Breast epithelium (tissue), 4 donors: ENCODE measurements at places on chromosomes 4 and X. TPM values are rescaled to one million over a fixed set of nuclear protein-coding genes. Genes with fewer than 3 reads are reported as not detected.

GRCh38 chrX:53333853-53334252, 52.5 kb upstream of the IQSEC2 start:
- no peak overlapping the region for H3K4me3 ChIP-seq
- DNase-seq = no peak
- H3K36me3 ChIP-seq = no peaks in the 10 kb centered on the region
- H3K4me1 ChIP-seq = no peaks in the 10 kb centered on the region
- H3K27ac ChIP-seq = no peak overlapping the region

- no peaks in the 10 kb centered on the region for H3K4me1 ChIP-seq
- DNase-seq = no peak
- no peaks in the 10 kb centered on the region for H3K36me3 ChIP-seq
Measured at GRCh38 chrX:65610481-65610880, 57.0 kb upstream of the MSN start.

DNA sequence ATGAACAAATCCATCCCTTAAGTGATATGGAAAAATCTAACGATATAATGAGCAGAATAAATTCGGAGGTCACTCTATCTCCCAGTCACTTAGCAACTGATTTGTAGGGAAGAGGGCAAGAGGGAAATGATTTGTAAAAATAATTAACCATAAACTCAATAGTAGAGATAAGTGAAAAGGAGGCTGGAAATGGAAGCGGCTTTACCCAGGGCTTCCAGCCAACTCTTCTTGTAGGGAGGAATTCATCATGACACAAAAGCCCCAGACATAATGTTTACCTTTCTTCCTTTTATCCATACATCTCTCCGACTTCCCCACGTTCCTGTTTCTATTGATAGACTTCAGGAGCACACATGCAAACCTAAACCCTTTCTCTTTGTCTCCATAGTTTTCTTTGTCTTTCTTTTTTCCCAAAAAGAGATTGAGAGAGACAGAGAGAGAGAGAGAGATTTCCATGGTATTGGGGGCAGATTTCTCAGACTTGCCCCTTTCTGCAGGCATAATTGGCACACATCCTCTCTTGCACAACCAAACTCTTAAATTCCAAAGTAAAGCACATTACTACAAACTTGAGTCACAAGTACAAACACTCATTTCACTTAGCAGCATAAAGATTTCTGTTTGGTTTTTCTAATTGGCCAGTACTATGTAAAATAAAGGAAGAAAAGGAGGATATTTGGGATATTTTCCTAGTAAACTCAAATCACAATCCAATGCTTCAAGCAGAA, 140.9 kb downstream of the MAPK10 start:
- H3K27ac ChIP-seq = no peak overlapping the region
- H3K4me1 ChIP-seq = no peaks in the 10 kb centered on the region
- no peak overlapping the region for H3K4me3 ChIP-seq
- H3K27me3 ChIP-seq = no peaks in the 10 kb centered on the region

GRCh38 chrX:134647477-134647877, 10.8 kb downstream of the PLAC1 start:
- no peak overlapping the region for H3K27ac ChIP-seq
- H3K36me3 ChIP-seq = no peaks in the 10 kb centered on the region
- no peaks in the 10 kb centered on the region for H3K4me1 ChIP-seq
- peaks cover 53% of the 10 kb centered on the region for H3K27me3 ChIP-seq

GRCh38 chr4:86220121-86220520, 139.7 kb downstream of the MAPK10 start:
- no peak overlapping the region for H3K27ac ChIP-seq
- no peaks in the 10 kb centered on the region for H3K27me3 ChIP-seq
- no peak overlapping the region for H3K4me3 ChIP-seq
- no peaks in the 10 kb centered on the region for H3K4me1 ChIP-seq

DNA sequence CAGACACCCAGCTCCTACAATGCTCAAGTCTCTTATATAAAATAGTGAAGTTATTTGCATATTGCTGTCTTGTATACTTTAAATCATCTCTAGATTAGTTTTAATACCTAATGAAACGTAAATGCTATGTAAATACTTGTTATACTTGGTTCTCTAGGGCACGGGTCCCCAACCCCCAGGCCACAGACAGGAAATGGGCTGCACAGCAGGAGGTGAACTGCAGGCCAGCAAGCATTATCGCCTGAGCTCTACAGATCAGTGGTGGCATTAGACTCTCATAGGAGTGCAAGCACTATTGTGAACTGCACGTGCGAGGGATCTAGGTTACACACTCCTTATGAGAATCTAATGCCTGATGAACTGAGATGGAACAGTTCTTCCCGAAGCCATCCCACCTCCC, 395.9 kb upstream of the EMCN start:
- no peak overlapping the region for H3K27ac ChIP-seq
- no peaks in the 10 kb centered on the region for H3K4me1 ChIP-seq
- H3K36me3 ChIP-seq = no peaks in the 10 kb centered on the region
- no peaks in the 10 kb centered on the region for H3K27me3 ChIP-seq
- DNase-seq = no peak

DNA sequence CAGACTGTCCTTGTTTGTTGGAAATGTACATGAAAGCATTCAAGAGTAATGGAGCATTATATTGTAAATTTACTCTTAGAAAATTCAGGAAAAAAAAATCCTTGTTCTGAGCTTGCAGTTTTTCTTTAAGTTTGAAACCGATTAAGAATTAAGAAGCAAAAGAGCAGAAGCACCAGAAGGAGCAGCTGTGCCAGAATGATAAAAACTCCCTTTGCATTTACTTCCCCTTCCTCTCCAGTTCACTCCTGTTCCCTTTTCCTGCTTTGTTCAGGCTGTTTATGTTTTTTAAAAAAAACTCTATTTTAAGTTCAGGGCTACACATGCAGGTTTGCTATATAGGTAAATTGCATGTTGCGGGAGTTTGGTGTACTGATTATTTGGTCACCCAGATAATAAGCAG, 90.3 kb downstream of the ATOH1 start:
- no peak overlapping the region for H3K4me3 ChIP-seq
- no peaks in the 10 kb centered on the region for H3K4me1 ChIP-seq
- no peak for DNase-seq

DNA sequence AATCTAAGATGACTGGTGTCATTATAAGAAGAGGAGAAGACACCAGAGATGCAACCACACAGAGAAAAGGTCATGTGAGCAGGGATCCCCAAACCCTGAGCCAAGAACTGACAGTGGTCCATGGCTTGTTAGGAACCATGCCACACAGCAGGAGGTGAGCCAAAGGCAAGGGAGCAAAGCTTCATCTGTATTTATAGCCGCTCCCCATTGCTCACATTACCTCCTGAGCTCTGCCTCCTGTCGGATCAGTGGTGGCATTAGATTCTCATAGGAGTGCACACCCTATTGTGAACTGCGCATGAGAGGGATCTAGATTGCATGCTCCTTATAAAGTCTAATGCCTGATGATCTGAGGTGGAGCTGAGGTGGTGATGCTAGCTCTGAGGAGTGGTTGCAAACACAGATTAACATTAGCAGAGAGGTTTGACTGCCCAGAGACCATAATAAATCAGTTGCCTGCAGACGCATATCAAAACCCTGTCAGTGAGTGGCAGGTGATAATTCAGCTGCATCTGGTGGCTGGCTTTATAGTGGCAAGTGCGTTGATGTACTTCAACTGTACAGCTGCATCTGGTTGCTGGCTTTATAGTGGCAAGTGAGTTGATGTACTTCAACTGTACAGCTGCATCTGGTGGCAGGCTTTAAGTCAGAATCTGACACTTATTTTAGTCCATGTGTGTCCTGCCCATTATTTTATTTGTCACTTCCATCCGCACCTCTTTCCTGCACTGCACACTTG, 19.8 kb upstream of the CXCL2 start:
- no peak for DNase-seq
- H3K27me3 ChIP-seq = no peaks in the 10 kb centered on the region
- H3K4me3 ChIP-seq = no peak overlapping the region
- no peaks in the 10 kb centered on the region for H3K36me3 ChIP-seq
- peak overlapping the region; percentile 91 for H3K27ac ChIP-seq
- H3K4me1 ChIP-seq = peaks cover 6% of the 10 kb centered on the region

GRCh38 chr4:163621821-163622220, 127.3 kb downstream of the TMA16 start:
- no peak for DNase-seq
- H3K4me3 ChIP-seq = no peak overlapping the region
- H3K27me3 ChIP-seq = no peaks in the 10 kb centered on the region
- H3K4me1 ChIP-seq = no peaks in the 10 kb centered on the region

DNA sequence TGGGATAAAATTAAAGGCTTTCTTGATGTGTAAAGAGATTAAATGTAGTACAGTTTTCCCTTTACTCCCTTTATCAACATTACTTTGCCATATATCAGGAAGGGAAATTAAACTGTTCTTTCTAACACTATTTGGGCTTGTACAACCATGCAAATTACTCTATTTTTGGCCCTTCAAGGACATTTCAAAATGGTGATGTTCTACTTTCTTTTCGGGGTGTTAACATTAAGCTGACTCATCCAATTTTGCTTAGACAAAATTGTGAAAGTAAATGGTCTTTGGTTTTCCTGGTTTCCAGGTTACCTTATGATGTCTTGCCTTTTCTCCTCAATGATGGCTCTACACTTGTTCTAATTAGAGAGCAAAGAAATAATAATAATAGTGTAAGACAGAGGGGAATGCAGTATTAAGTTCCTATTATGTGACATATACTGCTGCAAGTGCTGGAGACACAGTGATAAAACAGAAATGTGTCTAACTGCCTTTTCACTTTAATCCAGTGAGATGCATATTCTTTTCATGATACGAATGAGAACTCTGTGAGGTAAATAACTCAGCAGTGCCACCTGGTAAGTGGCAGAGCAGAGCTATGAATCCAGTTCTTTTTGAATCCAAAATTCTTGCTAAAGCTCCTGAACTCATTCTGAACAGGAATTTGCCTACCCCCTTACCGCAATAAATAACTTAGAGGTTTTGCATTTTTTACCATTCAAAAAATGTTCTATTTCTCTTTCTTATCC, 35.7 kb upstream of the PDE5A start:
- no peak for DNase-seq
- no peaks in the 10 kb centered on the region for H3K4me1 ChIP-seq
- no peaks in the 10 kb centered on the region for H3K27me3 ChIP-seq
- no peaks in the 10 kb centered on the region for H3K36me3 ChIP-seq

GRCh38 chr4:99628040-99628439, 29.6 kb downstream of the C4orf54 start:
- H3K27ac ChIP-seq = no peak overlapping the region
- H3K27me3 ChIP-seq = no peaks in the 10 kb centered on the region
- H3K36me3 ChIP-seq = no peaks in the 10 kb centered on the region
- no peaks in the 10 kb centered on the region for H3K4me1 ChIP-seq

DNA sequence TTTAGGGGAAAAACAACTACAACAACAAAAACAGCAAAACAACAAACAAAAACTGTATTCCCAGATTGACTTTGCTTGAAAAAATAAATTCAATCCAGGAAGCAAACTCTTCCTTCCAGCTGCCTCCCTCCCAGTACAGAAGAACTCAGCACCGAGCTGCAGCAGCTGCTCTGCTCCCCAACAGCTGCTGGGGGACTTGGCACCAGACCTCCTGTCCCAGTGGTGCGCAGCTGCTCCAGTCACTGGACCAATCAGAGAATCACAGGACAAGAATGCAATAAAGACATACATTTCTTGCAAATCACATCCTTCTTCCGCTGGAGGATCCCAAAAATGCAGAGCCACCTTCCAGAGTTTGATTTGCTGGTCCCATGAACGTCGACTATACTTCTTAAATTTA, 11.8 kb upstream of the FAM53A start:
- H3K27ac ChIP-seq = no peak overlapping the region
- no peaks in the 10 kb centered on the region for H3K4me1 ChIP-seq
- no peaks in the 10 kb centered on the region for H3K36me3 ChIP-seq
- no peak overlapping the region for H3K4me3 ChIP-seq
- no peaks in the 10 kb centered on the region for H3K27me3 ChIP-seq

DNA sequence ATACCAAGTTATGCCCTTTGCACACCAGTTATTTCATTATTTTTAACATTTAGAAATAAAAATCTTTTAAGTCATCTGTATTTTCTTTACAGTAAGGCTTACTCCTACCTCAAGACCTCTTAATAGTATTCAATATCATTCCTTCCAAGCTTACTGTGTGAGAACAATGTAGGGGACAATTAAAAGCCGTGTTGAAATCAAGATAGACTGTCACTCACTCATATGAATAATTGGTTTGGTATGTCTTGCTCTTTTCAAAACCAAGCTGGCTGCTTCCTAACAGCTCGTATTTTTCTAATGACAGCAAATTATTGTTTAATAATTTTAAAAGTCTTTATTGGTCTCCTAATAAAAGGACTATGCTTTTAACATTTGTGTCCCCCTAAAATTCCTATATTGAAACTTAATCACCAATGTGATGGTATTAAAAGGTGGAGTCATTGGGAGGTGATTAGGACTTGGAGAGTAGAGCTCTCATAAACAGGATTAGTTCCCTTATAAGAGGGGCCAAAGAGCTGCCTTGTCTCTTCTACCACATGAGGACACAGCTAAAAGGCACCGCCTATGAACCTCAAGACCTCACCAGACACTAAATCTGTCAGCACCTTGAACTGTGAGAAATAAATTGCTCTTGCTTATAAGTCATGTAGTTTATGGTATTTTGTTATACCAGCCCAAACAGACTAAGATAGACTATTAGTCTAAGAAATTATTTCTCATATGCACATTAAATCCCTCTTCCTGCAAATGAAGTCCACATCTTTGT, 4.1 kb downstream of the ABCB7 start:
- no peak overlapping the region for H3K27ac ChIP-seq
- H3K27me3 ChIP-seq = no peaks in the 10 kb centered on the region
- H3K36me3 ChIP-seq = no peaks in the 10 kb centered on the region
- no peak for DNase-seq

DNA sequence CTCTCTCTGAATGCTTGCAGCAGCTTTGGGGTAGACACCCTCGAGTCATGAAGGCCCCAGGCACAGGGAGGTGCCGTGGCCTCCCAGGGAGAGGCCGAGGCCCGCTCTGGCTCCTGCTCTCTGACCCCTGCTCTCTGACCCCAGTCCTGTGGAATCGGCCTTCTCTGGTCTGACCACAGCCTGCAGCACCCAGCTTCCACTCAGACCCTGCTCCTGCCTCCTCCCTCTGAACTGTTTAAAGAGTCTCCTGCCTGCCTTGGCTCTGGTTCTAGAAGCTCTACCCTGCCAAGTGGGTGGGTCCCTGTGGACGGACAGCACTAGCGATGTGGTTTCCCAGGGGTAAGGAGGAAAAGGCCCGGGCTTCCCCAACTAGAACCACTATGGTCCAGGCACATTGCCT, 78.2 kb upstream of the TMEM150C start:
- H3K4me1 ChIP-seq = no peaks in the 10 kb centered on the region
- no peaks in the 10 kb centered on the region for H3K27me3 ChIP-seq
- DNase-seq = no peak

GRCh38 chrX:30637874-30638815, 15.1 kb upstream of the GK start:
- no peak overlapping the region for H3K4me3 ChIP-seq
- H3K27ac ChIP-seq = no peak overlapping the region
- no peaks in the 10 kb centered on the region for H3K4me1 ChIP-seq
- DNase-seq = no peak

GRCh38 chr4:127916512-127916911, 35.8 kb downstream of the PLK4 start:
- H3K27me3 ChIP-seq = no peaks in the 10 kb centered on the region
- H3K36me3 ChIP-seq = peaks cover 7% of the 10 kb centered on the region
- no peaks in the 10 kb centered on the region for H3K4me1 ChIP-seq
- no peak overlapping the region for H3K4me3 ChIP-seq

IGSF1 gene
- 0.96 TPM for total RNA-seq

XAGE1A gene
- not detected for total RNA-seq

UBA6 gene
- 85.5 TPM for total RNA-seq

DSPP gene
- not detected for total RNA-seq

ACE2 gene
- 2.2 TPM for total RNA-seq

CXorf38 gene
- total RNA-seq = 23.9 TPM

TRMT44 gene
- total RNA-seq = 28.2 TPM

SMR3B gene
- not detected for total RNA-seq

CD38 gene
- 2.6 TPM for total RNA-seq

KLB gene
- 2.0 TPM for total RNA-seq

KIF4A gene
- total RNA-seq = 0.33 TPM

SPP1 gene
- total RNA-seq = 32.8 TPM

MAGEA4 gene
- total RNA-seq = not detected
